Urinary bladder (tissue), 4 donors: ENCODE measurements at places on chromosomes 5 and 9. TPM values are rescaled to one million over a fixed set of nuclear protein-coding genes. Genes with fewer than 3 reads are reported as not detected.

- DNase-seq = no peak
These were observed 37.3 kb upstream of the TENT4A start for GRCh38 chr5:6675784-6676491.

- no peak for DNase-seq
These were observed 61.5 kb downstream of the TENT4A start for GRCh38 chr5:6774721-6775204.

DNA sequence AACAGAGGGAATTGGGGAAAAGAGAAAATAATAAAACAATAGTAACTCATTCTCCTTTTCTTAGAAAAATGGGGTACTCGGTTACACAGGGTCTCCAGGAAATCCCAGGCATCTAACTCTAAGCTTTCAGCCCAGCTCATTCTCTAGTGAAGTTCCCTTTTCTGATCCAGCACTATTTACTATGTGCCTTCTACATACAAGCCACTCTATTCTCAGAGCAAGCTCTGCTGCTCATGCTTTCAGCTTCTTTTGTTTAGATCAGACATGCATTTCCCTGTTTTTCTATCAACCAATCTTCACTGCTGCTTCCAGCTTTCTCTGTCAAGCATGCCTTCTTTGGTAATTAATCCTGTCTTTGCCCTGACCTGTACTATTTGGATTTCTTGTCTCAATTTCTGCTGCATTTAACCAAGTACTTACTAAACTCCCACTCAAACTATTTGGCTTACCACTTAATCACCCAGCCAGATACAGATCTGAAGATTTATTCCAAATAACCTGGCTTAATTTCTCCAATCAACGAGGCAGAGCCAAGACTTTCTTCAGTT is 25.3 kb downstream of the OSMR start:
- DNase-seq = no peak

DNA sequence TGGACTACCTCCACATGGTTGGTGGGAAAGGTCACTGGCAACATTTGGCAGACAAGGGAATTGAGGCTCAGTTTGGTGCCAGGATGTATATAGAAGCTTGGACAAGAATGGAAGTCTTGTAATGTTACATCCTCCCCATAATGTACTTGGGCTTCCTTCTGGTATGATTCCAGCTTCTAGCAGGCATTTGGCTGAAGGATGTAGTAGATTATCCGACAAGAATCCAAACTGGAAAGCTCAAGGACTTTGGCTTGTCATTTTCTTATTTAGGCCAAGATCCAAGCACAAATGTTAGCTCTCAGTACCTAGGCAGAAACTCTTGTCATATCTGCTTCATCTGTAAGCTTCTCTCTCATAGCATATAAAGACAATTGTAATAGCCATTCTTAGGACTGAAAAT is 209.1 kb downstream of the MAPKAP1 start:
- DNase-seq = no peak

- DNase-seq = no peak
These were observed 99.5 kb downstream of the DAB2IP start for GRCh38 chr9:121750715-121751623.

GRCh38 chr5:56095579-56096102 is 100.9 kb upstream of the IL6ST start:
- no peak for DNase-seq

- no peak for DNase-seq
These were observed 251.7 kb downstream of the MARCHF11 start for GRCh38 chr5:15927710-15928380.

- no peak for DNase-seq
These were observed 14.8 kb upstream of the SLC25A51 start for GRCh38 chr9:37918665-37919170.

GRCh38 chr5:119292701-119293515 is 62.9 kb upstream of the TNFAIP8 start:
- DNase-seq = no peak

- no peak for DNase-seq
These were observed 142.1 kb downstream of the PLK2 start for GRCh38 chr5:58317808-58318207.

- no peak for DNase-seq
These were observed 347.6 kb upstream of the SLC30A5 start for GRCh38 chr5:68746220-68746619.

DNA sequence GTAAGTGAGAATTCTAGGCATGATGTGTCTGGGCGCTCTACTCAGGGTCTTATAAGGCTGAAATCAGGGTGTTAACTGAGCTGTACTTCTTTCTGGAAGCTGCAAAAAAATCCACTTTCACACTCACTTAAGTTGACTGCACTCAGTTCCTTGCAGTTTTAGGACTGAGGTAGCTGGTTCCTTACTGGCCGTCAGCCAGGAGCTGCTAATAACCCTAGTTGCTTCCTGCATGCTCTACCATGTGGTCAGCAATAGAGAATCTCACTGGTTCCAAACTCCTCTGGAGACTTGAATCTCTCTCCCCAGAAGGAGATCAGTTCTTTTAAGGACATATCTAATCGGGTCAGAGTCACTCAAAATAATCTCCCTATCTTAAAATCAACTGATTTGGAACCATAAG is 911.2 kb downstream of the EFNA5 start:
- no peak for DNase-seq

DNA sequence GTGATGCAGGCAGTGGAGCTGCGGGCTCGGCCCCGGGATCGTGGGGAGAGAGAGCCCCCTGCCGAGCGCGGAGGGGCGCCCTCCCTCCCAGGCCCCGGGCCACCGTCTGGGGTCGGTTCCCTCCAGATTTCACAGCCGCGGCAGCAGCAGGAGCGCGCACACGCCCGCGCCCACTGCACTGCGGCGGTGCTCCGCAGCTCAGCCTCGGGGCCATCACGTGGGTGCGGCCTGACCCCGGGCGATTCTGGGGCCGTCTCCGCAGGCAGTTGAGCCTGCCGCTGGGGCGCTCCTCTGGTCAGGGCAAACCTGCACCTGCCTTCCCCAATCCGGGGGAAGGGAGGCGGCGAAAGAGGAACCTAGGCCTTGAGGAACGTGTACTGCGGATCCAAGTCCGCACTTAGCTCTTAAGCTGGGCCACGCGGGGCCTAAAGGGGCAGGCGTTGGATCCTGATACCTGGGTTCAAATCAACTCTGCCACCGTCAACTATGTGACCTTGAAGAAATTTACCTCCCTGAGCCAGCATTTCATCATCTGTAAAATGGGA is 9.4 kb upstream of the DELE1 start:
- no peak for DNase-seq

PPP2R2B gene
- total RNA-seq = 11.8 TPM

MARCOL gene
- not detected for total RNA-seq

DNA sequence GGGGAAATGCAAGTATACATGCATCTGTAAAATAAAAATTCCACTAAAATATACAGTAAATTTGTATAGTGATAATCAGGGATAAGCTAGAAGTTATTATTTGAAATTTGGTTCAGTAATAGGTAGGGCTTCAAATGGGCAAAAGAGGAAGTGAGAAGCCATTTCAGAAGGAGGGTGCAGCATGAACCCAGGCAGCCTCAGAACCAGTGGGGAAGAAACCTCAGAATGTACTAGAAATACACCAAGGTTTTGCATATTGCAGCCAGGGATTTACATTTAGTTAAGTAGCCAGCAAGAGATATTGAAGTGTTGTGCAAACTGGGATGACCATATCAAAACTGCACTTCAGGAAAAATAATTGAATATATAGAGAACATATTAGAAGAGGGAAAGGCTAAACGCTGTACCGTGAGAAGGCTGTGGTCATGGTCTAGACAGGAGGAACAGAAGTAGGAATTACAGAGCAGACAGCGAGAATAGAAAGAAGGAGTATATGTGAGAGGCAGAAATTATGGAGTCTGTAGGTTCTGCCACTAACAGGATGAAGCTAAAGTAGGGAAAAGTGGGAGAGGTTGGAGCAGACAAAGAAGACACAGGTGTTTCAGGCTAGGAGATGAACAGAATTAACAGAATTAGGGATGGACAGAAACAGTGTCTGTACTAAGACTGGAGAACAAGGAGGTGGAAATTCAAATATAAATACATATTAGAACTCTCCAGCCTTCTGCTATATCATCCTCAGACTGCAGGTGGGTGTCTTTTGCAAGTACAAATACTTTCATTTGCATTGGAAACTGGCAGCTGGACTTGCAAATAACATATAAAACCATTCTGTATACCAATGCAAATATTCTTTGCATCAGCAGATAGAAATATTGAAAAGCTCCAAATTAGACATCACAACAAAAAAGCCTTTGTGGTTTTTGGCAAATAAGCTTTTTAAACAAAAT is 335.6 kb downstream of the ZNF608 start:
- no peak for DNase-seq

DNA sequence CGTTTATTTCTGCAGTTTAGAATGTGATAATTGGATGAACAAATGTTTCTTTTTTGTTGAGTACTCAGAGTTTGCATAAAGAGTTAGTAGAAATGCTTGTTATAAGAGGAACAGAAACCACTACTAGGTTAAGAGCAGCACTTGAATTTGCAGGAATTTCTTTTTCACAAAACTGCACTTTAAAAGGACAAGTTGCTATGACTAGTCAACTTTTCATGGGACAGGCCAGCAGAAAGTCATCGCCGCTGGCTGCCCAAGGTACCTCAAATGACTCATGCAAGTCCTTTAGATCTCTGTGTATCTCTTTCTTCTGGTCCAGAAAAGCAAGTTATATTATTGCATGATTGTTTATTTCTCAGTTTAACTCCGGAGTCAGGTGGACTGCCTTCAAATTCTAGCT is 97.3 kb upstream of the HMHB1 start:
- DNase-seq = no peak
